Activated naive CD8-positive, alpha-beta T cell treated with anti-CD3 and anti-CD28 coated beads for 36 hours (primary cell): ENCODE measurements at places on chromosomes 6 and 20.

DNA sequence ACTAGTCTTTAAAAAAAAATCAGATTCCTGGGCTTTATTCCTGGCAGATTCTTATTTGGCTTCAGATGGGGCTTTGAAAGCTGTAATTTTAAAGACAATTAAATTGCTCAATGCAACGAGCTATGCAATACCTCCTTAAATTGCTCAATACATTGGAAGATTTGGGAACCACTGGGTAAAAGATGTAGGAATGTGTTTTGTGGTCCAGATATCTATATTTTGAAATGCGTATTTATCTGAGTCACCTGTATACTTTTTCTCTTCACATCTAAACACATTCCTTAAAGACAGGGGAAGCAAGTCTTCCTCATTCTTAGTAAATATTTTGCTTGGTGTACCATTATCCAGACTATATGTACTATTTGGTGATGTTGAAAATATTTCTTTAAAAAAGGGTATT, 29.6 kb upstream of the MAP7 start:
- no peak for DNase-seq

- peak; percentile 46 for DNase-seq
Observed at GRCh38 chr6:28251661-28252008, 434 bp downstream of the ZKSCAN4 start.

- DNase-seq: no peak
Observed at GRCh38 chr6:137000825-137001224, 43.9 kb downstream of the IL20RA start.

GRCh38 chr6:12401200-12401599, 111.0 kb downstream of the EDN1 start:
- DNase-seq: no peak

DNA sequence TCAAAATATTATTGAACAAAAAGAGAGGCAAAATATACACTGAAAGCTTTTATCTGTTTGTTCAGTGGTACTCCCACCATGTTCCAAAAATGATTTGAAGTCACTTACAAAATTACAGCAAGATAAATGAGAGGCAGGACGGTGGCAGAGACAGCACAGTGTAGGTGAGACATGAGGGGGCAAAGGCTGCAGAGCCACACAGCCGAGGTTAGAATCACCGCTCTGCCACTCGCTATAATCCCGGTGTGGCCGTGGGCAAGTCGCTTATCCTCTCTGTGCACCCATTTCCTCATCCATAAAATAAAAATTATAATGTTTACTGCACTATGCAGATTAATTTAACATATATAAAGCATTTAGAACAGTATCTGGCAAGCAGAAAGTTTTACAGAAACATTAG, 140.1 kb upstream of the BEND6 start:
- no peak for DNase-seq

DNA sequence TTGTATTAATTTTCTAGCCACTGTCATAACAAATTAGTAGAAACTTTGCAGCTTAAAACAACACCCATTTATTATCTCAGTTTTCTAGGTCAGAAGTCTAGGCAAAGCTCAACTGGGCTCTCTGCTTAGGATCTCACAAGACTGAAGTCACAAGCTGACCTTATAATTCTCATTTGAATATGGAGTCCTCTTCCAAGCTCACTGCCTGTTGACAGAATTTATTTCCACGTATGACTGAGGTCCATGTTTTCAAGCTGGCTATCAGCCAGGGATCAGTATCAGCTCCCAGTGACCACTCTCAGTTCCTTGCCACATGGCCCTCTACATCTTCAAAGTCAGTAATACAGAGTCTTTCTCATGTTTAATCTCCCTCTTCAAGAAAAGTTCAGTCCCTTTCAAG, 11.7 kb upstream of the HLA-DQB2 start:
- no peak for DNase-seq

- DNase-seq: no peak
Observed at GRCh38 chr20:43900121-43900466, 14.6 kb upstream of the TOX2 start.

DNA sequence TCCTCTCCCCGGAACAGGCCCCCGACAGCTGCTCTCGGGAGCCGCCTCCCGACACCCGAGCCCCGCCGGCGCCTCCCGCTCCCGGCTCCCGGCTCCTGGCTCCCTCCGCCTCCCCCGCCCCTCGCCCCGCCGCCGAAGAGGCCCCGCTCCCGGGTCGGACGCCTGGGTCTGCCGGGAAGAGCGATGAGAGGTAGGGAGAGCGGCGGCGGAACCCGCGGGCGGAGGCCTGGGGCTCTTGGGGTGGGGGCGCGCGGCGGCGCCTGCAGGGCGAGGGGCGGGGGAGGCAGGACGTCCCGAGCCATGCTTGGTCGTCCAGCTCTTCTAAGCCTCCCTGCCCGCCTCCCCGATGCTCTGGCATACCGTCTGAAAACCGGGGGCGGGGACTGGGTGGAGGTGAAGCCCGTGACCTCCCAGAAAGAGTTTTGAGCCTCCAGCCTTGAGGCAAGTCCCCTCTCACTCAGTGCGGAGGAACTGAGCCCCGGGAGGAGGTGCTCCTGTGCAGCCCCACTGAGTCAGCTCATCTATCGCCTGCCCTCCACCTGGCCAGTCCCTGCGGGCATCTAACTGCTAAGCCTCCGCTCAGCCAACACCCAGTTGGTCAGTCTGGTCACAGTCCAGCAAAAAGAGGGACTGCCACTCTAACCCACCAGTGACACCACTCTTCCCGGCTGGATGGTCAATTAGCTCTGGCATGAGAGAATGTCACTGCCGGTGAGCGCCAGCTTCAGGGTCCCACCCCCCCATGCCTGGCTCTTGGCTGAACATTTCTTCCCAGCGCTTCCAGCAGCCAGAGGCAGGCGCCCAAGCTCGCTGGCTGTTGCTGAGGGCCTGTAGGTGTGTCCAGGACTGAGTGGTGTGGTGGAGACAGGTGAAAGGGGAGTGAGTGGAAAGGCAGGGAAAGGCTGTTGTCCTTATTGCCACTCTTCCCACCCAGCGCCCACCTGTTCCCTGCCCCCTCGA, 482 bp downstream of the DDR1 start:
- DNase-seq: peak; percentile 62

- DNase-seq: no peak
Observed at GRCh38 chr6:13357551-13358075, 29.3 kb upstream of the TBC1D7 start.

DNA sequence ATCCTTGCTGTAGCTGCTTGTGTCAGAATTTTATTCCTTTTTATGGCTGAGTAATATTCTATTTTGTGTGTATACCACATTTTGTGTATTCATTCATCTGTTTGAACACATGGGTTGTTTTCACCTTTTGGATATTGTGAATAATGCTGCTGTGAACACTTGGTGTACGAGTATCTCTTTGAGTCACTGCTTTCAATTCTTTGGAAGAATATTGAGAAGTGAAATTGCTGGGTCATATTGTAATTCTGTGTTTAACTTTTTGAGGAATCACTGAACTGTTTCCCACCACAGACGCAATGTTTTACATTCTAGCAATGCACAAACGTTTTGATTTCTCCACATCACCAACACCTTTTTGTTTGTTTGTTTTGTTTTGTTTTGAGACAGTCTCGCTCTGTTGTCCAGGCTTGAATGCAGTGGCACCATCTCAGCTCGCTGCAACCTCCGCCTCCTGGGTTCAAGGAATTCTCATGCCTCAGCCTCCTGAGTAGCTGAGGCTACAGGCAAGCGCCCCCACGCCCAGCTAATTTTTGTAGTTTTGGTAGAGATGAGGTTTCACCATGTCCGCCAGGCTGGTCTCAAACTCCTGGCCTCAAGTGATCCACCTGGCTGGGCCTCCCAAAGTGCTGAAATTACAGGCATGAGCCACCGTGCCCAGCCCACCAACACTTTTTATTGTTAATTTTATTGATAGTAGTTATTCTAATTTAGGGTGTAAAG, 21.7 kb downstream of the CPXM1 start:
- DNase-seq: no peak

- DNase-seq: no peak
Observed at GRCh38 chr6:48110436-48111142, 408 bp downstream of the PTCHD4 start.
